H1 (cell line): ENCODE measurements at places on chromosomes 1 and 21. TPM values are rescaled to one million over a fixed set of nuclear protein-coding genes. Genes with fewer than 3 reads are reported as not detected.

Gene TMEM61
- total RNA-seq, result 0.50 and 0.54 TPM in 2 replicates

DNA sequence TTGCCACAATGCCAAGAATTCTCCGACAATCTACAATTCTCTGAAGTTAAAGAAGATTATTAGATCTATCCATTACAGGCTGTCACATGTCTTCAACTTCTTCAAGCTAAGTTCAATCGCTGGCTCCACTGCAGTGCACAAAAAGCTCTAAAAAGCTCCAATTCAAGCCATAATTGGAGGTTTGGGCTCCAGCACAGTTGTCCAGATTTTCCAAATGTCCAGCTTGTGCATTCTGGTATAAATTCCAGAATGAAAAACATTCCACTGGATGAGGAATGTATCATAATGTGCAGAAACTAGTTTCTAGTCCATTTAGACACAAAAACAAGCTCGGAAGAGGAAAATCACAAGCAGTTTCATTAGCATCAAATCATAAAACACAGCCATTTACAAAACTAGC, 138.6 kb downstream of the NRIP1 start:
- no peak for DNase-seq

GRCh38 chr1:180898441-180899219, 14.1 kb upstream of the KIAA1614 start:
- DNase-seq, result peak; percentile 47

GRCh38 chr1:204733289-204733688, 47.8 kb upstream of the LRRN2 start:
- no peak for DNase-seq

DNA sequence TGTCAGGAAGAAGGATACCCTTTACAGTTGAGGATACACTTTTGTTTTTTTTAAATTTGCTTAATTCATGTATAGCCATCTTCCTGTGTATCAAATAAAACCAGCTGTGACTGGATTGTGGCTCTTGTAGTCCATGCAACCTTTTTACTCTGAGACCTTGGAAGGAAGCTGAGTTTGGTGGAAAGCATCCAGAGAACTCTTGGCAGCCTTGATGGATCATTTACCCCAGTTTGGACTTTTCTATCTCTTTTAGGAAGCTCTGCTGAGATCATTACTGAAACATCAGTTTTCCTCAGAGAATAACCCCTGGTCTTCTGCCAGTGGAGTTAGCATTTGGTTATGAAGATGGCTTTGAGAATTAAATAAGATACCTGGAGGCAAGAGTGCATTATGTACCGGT, 21.2 kb upstream of the APOBEC4 start:
- no peak for DNase-seq

- DNase-seq, result no peak
Measured at GRCh38 chr1:94798462-94798861, 21.7 kb upstream of the SLC44A3 start.

DNA sequence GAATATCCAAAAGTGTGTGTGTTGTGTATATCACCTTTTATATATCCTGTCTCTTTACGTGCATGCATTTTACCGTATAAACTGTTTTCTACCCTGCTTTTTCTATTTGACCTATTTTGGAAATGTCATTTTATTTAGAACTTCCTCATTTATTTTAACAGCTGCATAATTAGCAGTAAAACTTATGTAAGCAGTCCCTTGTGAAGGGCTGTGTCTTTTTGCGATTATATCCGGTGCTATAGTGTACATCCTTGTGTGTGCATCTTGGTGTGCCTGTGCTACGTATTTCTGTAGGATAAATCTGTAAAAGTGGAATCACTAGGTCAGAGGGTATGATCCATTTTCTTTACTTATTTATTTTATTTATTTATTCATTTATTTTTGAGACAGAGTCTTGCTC, 7.2 kb downstream of the LGALS8 start:
- DNase-seq, result no peak

GRCh38 chr1:161185282-161185682, 8.0 kb upstream of the B4GALT3 start:
- DNase-seq, result no peak

- no peak for DNase-seq
Measured at GRCh38 chr1:53172426-53173128, 24.0 kb upstream of the CPT2 start.
